ENCODE measurements at places on chromosomes 13 and 19.

DNA sequence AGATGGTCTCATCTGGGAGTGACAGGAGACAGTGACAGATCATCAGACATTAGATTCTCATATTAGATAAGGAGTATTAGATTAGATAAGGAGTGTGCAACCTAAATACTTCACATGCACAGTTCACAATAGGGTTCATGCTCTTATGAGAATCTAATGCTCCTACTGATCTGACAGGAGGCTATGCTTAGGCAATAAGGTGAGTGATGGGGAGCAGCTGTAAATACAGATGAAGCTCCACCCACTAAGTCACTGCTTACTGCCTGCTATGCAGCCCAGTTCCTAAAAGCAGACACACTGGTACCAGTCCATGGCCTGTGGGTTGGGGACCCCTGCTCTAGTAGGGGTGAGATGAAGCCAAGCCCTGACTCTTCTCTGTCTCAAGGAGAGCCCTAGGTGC, 10.0 kb upstream of the IGFL3 start:
- no peak for DNase-seq

DNA sequence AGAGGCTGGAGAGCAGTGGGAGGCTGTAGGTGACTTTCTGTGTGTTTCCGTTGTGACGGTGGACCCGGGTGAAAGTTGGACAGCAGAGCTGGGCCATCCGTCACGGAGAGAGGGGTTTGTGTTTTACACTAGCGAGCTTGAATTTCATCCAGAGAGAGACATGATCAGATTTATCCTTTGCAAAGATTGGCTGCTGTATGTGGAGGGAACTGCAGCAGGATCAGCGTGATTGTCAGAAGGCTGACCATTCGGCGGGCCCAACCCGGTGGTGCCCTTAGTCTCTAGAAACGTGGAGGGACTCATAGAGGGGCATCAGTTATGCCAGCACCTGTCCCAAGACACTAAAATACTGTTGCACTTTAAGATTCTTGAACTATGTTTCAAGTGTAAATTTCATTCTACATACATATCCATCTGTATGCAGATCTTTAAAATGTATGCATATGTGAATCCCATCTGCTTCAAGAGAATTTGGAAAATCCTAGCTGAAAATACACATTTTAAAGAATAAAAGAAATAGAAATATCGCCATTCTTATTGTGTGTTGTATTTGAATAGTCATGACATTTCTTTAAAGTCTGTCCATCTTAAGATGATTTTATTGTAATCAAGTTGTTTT, 7.0 kb downstream of the FAM124A start:
- DNase-seq, result no peak

GRCh38 chr19:46606019-46606418, 4.9 kb downstream of the CALM3 start:
- no peak for DNase-seq

DNA sequence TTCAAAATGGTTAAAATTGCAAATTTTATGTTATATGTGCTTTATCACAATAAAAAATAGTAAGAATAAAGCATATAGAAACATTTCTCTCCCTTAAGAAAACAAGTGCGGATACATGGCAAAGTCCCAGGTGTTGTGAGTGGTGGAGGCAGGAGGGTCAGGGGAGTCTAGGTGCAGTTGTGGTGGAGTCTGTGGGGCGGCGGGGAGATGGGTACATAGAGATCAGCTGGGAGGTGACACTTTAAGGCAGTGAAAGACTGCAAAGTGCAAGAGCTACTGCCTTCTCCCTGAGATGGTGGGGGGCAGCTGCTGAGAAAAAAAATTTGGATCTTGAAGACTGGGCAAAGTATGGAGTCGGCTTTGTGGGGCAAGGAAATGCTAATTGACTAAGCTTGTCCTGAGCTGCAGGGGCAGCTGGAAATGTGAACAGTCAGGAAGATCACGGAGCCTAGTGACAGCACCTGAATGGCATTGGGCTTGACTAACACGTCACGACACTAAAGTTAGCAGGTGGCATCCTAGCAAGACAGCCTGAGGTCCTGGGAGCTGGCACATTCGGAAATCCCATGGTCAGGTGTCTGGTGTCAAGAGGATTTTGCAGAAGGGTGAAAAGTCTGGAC, 72.9 kb upstream of the IRS2 start:
- no peak for DNase-seq

DNA sequence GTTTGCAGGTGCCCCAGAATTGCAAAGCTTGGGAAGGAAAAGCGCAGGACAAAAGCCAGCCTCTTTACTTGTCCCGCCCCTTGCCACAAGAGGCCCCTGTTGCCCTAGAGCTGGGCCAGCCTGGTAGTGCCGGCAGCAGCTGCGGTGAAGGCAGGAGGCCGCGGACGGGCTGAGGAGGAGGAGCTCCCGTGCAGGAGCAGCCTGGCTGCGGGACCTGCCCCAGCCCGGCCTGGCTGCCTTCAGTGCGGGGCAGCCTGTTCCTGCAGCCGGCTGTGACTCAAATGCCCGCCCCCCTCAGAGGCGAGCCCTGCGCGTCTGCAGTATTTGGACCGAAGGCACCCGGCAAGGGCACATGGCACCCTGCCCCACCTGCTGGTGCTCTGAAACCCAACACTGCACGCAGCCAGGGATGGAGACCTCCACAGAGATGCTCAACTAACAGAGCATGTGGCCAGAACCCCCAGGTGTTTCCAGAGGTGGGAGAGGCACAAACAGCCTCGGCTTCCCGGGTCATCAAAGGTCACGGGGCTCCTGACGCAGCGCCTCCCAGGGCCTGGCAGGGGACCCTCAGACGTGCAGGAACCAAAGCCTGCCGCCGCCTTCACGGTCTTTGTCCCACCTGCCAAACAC, 29.7 kb downstream of the NAXD start:
- DNase-seq, result peak; percentile 77

DNA sequence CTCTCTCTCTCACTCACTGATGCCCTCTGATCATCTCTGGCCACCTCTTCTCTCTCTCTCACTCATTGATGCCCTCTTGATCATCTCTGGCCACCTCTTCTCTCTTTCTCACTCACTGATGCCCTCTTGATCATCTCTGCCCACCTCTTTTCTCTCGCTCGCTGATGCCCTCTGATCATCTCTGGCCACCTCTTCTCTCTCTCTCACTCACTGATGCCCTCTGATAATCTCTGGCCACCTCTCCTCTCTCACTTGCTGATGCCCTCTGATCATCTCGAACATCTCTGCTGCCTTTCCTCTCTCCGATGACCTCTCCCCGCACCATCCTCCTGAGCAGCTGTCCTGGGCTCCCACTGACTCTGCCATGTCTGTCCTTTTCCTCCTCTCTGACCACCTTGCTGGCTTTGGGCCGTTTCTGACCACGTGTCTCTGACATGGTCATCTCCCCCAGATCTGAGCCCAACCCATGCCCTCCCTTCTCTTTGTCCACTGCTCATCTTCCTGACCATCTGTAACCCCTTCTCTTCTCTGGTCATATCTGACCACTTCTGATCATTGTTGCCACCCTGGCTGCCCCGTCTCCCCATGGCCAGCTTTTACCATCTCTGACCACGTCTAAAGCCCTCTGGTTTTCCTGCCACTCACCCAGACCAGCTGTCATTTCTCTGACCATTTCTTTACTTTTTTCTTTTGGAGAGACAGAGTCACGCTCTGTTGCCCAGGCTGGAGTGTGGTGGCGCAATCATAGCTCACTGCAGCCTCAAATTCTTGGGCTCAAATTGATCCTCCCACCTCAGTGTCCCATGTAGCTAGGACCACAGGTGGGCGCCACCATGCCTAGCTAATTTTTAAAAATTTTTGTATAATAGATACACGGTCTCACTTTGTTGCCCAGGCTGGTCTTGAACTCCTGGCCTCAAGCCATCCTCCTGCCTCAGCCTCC, 2.4 kb downstream of the LRFN3 start:
- DNase-seq, result no peak

- DNase-seq, result no peak
Observed at GRCh38 chr13:47004027-47004426, 107.2 kb upstream of the HTR2A start.

- no peak for DNase-seq
Observed at GRCh38 chr13:43664700-43665191, 122.0 kb downstream of the ENOX1 start.

- DNase-seq, result no peak
Observed at GRCh38 chr13:82800391-82800790, 1081.9 kb downstream of the SLITRK1 start.

- DNase-seq, result no peak
Observed at GRCh38 chr19:4755459-4755858, 31.8 kb upstream of the DPP9 start.

DNA sequence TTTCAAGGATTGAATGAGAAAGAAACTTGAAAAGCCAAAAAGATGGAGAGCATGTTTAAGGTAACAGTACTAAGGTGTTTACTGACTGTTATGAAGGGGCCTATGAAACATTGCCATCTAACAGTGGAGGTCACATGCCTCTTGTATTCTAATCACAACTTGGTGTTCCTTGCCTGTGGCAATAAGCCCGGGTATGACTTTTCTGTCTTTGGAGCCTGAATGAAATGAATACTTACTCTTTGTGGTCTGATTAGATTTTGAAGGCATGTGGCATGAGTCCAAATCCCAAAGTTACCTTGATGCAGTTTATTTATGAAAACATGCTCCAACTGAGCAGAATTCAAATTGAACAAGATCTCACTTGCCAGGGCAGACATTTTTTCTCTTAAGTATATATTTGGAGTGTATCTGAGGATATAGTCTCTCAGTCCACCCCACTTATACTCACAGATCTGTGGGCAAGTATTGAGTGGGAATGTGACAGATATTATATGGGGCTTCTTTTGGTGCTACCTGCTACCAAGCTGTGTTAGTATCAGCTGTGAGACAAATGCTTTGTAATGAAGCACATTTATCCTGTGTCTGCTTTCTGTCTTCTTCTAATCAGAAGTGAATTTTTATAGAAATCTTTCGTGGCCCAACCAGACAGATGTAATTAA, 67.5 kb downstream of the B3GLCT start:
- DNase-seq, result no peak

- no peak for DNase-seq
Observed at GRCh38 chr19:39813264-39813993, 20.5 kb downstream of the DYRK1B start.

Measured in CD4-positive, alpha-beta T cell treated with Interferon alpha-2 for 1 hour (primary cell).